ENCODE measurements at places on chromosomes 16 and 17. TPM values are rescaled to one million over a fixed set of nuclear protein-coding genes. Genes with fewer than 3 reads are reported as not detected.

DNA sequence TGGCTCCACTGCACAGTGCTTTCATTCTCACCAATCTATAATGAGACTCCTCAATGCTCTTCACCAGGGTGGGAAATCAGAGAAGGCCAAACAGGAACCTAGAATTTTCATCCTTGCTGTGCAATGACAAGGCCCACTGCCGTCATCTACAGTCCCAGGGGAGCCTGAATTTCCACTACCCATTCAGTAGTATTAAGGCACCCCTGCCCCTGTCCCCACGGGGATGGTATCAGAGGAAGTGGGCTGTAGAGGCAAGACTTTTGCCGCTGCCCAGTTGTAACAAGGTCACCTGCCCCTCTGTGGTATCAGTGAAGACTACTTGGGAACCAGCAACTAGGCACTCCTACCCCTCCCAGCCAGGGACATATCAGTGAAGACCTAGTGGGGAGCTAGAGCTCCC lies 104.5 kb downstream of the C16orf78 start:
- H3K27ac ChIP-seq, result no peak overlapping the region
- H3K4me3 ChIP-seq, result no peak overlapping the region
- no peaks in the 10 kb centered on the region for H3K36me3 ChIP-seq
- DNase-seq, result no peak

GRCh38 chr16:3720418-3720817 lies 3.1 kb upstream of the TRAP1 start:
- H3K4me3 ChIP-seq, result no peak overlapping the region
- no peak for DNase-seq
- H3K36me3 ChIP-seq, result peaks cover 33% of the 10 kb centered on the region
- no peaks in the 10 kb centered on the region for H3K27me3 ChIP-seq
- H3K27ac ChIP-seq, result no peak overlapping the region

DNA sequence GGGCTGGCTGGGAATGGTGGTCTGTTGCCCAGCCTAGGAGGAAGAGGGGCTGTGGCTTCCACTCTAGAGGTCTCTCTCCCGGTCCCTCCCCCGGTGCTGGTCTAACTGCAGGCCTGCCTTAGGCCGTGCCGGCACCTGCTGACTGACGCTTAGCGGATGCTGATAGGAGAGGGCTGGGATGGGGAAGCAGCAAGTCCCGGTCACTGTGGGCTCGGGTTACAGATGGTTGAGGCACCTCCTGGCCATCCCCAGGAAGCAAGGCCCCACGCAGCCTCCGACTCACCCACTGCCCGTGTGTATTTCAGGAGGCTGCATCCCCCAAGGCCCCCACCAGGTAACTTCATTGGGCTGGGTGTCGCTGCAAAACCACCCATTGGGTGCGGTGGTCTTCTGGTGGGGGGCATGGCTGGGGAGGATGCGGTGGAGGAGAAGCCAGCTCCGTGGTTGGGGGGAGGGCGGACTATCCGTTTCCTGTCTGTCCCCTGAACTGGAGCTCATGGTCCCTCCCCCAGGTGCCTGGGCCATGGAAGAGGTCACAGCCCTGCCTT lies 278.9 kb downstream of the SEC14L1 start:
- no peak overlapping the region for H3K4me3 ChIP-seq
- no peak for DNase-seq
- H3K27ac ChIP-seq, result no peak overlapping the region

FA2H gene
- 122 TPM for total RNA-seq

DNA sequence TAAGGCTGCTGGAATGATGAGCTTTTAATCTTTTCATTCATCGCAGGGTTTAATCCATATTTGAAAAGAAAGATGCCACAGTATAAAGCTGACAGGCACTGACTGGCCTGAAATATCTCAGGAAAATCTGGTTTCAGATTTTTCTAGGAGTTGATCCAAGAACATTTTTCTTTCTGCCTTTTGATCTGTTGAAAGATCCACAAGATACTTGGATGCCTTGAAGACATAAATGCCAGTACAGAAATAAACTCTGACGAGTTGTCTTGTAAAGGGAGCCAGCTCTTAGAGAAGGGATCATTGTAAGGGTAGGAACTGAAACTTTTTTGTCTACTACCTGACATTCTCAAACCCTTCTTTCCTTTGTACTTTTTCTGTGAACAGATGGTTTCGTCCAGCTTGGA lies 25.4 kb upstream of the KRT20 start:
- peak overlapping the region; percentile 86 for H3K27ac ChIP-seq
- H3K27me3 ChIP-seq, result no peaks in the 10 kb centered on the region
- no peak overlapping the region for H3K4me3 ChIP-seq
- H3K4me1 ChIP-seq, result peaks cover 94% of the 10 kb centered on the region
- H3K36me3 ChIP-seq, result peaks cover 39% of the 10 kb centered on the region

GRCh38 chr16:82867485-82867884 lies 240.7 kb downstream of the CDH13 start:
- no peak overlapping the region for H3K27ac ChIP-seq
- no peaks in the 10 kb centered on the region for H3K4me1 ChIP-seq
- no peaks in the 10 kb centered on the region for H3K27me3 ChIP-seq
- no peaks in the 10 kb centered on the region for H3K36me3 ChIP-seq
- DNase-seq, result no peak

DNA sequence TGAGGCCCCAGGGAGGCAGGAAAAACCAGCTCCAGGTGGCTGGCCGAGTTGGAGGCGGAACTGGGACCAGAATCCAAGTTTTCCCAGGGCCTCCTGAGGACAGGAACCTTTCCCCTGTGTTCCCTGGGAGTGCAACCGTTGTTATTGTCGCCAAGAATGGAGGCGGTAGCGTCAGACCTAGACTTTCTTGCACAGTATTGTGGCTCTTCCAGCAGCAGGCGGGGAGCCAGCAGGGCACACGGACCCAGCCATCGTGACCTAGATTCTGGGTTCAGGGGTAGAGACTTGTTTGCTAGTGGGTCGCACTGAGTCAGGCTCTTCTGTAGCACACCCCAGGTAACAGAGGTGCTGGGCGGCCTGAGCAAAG lies 667 bp upstream of the KIF19 start:
- H3K36me3 ChIP-seq, result no peaks in the 10 kb centered on the region
- H3K27me3 ChIP-seq, result peaks cover 70% of the 10 kb centered on the region
- H3K27ac ChIP-seq, result no peak overlapping the region
- DNase-seq, result no peak
- no peaks in the 10 kb centered on the region for H3K4me1 ChIP-seq

DNA sequence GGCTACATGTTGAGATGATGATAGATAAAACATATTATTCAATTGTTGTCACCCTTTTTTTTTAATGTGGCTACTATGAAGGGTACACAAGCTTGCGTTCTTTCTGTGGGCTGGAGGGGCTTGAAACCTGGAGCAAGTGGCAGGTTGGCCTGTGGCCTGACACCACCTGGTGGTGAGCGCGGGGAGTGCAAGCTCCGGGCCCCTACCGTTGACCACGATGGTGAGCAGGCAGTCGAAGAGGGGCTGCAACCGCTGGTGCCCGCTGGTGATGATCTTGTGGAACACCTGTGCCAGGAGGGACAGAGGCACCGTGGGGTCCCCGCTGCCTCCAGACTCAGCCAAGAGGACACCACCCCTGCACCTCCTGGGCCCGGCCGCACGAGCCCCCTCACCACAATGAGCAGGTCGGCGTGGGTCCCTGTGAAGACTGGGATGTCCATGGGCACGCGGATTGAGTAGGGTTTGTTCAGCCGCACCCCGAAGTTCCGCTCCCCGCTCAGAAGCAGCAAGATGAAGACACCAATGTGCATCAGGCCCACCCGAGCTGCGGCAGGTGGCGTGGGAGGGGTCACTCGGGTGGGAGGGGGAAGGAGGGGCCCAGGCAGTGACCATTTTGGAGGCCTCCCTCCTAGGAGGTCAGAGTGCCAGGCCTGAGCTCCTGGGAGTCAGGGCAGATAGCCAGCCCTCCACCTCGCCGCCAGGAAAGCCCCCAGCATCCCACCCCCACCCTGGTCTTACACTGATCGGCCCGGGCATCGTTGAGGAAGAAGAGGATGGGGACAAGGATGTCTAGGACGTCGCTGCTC lies 14.4 kb downstream of the HID1 start:
- H3K4me3 ChIP-seq, result no peak overlapping the region
- DNase-seq, result peak; percentile 91
- H3K27me3 ChIP-seq, result no peaks in the 10 kb centered on the region

GRCh38 chr17:64787921-64788271 lies 125.8 kb upstream of the SMURF2 start:
- H3K4me3 ChIP-seq, result no peak overlapping the region
- H3K36me3 ChIP-seq, result peaks cover 19% of the 10 kb centered on the region
- H3K27ac ChIP-seq, result no peak overlapping the region
- no peak for DNase-seq
- H3K4me1 ChIP-seq, result peaks cover 19% of the 10 kb centered on the region

TEKT1 gene
- total RNA-seq, result not detected

TMEM106A gene
- total RNA-seq, result 3.4 TPM

- H3K4me1 ChIP-seq, result no peaks in the 10 kb centered on the region
- no peak for DNase-seq
- H3K27me3 ChIP-seq, result no peaks in the 10 kb centered on the region
- H3K4me3 ChIP-seq, result no peak overlapping the region
- H3K36me3 ChIP-seq, result no peaks in the 10 kb centered on the region
These were observed 693.3 kb downstream of the CDH11 start for GRCh38 chr16:64428463-64429113.

KRT39 gene
- 0.44 TPM for total RNA-seq

DNA sequence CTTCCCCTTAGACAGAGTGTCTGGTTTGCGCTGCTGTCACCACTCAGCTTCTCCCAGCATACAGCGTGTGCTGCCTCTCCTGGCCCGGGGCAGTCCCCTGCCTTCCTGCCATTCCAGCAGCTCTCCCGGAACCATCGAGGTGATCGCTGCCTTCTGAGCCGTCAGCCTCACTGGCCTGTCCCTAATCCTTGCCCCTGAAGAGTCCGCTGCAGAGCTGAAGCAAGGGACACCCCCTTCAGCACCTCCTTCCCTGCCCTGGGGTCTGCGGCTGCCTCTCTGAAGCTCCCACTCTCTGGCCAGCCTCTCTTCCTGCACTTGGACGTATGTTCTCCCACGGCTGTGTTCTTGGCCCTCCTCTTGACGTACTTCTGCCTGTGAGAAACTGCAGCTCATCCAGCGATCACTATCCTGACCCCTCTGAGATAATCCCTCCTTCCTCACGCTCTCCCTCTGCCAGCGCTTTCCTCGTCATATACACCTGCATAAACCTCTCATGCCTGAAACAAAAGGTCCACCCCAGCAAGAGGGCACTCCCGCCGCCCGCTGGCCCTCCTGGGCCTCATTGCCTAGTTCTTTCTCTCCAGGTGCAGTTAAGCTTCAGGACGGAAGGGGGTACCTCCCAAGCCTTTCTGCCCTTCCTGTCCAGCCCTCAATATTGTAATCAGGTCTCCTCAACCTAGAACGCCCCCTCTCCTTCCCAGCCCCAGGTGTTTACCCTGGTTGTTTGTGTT lies 220.6 kb upstream of the CHMP6 start:
- H3K27ac ChIP-seq, result no peak overlapping the region
- DNase-seq, result no peak
- H3K36me3 ChIP-seq, result no peaks in the 10 kb centered on the region
- H3K4me1 ChIP-seq, result no peaks in the 10 kb centered on the region
- H3K4me3 ChIP-seq, result no peak overlapping the region
- no peaks in the 10 kb centered on the region for H3K27me3 ChIP-seq

SNAI3 gene
- total RNA-seq, result 0.34 TPM

DNA sequence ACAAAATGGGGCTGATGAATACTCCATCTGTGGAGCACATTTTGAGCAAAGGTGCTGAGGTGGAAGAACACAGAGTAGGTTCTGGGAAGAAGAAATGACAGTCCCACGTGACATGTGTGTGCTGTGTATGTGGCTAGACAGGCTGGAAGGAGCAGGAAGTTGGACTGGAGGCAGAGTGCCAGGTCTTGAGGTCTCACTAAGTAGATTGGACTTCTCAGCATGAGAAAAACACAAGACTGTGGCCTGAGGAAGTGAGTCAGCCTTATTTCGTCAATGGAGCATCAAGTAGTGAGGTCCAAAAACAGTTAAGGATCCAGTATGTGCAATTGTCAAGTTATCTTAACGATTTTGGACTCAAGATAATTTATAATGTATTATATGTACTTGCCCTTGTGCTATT lies 736.5 kb downstream of the KCNJ2 start:
- H3K4me3 ChIP-seq, result no peak overlapping the region
- H3K27ac ChIP-seq, result no peak overlapping the region
- no peaks in the 10 kb centered on the region for H3K27me3 ChIP-seq
- H3K4me1 ChIP-seq, result peaks cover 8% of the 10 kb centered on the region
- H3K36me3 ChIP-seq, result no peaks in the 10 kb centered on the region

RUNDC1 gene
- total RNA-seq, result 35.4 TPM
